ENCODE measurements at places on chromosomes 6 and 20.

DNA sequence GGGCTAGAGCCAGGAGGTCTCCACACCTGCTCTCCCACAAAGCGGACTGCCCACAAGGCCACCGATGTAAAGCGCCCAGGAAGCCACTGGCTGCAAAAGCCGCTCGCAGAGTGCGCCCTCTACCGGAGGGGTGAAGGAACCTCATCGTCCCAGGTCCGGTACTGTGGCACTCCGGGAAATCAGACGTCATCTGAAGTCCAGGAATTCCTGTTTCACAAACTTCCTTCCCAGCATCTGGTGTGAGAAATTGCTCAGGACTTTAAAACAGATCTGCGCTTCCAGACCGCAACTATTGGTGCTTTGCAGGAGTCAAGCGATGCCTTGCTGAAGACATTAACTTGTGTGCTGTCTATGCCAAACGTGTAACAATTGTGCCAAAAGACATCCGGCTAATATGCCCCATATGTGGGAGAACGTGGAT, 115.1 kb upstream of the ARID1B start:
- DNase-seq = peak; percentile 54

DNA sequence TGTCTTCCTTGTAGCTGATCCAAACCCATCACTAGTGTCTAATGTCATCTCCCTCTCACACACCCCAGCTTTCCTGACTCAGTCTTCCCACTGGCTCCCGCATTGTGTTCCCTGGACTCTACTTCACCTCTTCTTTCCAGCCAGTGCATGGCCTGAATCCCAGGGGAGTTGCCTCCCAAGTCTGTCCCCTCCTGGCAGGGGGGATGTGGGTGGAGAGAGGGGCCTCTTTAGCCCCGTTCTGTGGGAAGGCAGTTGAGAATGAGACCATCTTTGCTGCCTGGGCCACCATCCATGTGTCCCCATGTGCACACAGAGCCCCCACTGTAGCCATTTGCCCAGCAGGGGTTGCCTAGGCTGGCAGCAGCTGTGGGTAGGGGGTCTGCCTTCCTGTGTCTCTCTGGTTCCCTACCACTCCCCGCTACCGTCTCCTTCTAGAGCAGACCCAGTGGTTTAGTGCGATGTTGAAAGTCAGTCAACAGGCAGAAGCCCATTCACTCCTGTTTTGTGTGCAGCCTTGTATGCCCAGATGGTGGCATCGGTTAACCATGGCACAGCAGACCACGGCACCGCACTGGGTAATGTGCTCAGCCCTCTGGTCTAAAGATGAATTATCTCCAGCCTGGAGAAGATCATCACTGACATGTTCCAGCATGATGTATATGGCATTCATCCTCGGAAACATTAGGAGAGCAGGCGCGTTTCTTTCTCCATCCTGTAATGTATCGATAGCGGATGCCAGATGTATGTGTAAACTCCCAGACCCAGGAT, 178.8 kb upstream of the SNX9 start:
- DNase-seq = no peak

GRCh38 chr6:90251295-90251992, 45.2 kb downstream of the BACH2 start:
- peak; percentile 9 for DNase-seq

GRCh38 chr6:132693478-132693877, 20.4 kb downstream of the VNN1 start:
- DNase-seq = no peak

DNA sequence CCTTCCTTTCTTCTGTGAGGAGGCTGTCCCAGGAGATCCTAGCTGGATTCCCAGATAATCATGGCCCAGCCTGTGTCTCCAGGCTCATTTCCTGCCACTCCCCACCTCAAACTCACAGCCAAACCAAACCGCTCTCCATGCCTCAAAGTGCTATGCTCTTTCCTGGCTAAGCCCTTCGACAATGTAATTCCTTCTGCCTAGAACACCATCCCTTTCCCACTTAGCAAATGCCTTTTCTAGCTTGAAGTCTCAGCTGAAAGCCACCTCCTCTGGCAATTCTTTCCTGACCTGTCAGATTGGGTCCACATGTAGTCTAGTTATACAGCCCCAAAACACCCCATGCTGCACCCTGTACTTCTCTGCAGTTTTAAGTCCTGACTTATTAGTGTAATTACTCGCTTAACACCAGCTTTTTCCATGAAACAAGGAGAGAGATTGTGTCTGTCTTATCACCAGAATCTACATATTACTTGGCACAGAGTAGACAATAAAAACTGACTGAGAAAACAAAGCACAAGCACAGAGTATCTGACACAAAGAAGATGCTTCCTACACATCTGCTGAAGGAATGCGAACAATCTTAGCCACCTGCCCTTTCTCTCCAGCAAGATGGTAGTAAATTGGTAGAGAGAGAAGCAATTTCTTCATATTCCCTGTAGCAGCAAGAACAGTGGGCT, 5.4 kb downstream of the TRIM26 start:
- DNase-seq = no peak

DNA sequence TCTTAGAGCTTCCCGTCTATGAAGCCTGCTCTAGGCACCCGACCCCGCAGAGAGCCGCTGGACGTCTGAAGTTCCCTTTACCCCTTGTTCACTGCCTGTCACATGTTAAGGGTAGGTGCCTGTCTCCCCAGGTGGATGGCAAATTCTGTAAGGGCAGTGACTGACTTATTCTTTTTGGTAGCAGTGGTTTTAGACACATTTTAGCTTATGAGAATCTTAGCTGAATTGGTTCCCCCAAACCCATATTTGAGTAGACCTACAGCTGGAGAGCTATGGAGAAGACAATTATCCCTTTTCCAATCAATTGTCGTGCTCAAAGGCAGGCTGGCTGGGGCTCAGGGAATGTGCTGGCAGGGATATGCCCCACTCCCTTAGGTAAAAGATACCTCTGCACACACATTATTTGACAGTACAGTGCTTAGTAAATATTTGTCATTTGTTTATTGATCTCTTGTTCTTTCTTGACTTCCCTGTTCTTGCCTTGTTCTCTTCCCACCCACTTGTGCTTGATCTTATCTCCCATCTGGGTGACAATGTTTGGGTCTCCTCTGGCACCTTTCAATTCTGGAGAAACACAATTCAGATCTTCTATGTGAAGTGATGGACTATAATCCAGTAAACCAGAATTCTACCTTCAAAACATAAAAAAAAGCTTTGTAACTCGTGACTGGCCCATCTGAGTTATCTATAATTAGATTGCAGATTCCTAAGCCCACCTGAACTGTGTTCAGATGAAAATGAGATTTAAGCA, 114.3 kb upstream of the SLC2A12 start:
- no peak for DNase-seq

DNA sequence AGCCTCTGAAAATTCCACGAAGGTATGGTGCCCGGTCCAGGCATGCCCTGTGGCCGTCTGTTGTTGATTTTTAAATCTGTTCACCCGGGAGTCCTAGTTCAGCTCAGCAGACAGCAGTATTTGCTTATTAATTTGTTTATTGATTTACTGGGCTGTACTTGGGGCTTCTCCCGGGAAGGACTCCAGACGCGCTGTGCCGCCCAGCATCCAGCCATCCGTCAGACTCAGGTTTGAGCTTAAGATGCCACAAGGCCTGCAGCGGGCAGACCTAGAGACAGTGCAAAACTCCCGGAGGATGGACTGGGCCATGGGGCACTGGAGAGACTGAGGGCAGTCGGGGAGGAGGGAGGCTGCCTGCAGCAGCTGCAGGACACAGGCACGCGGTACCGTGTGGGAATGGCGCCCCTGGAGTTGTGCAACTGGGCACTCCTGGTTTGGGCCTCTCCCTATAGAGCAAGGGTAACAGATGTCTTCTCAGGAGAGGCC, 17.3 kb upstream of the CCDC167 start:
- no peak for DNase-seq

DNA sequence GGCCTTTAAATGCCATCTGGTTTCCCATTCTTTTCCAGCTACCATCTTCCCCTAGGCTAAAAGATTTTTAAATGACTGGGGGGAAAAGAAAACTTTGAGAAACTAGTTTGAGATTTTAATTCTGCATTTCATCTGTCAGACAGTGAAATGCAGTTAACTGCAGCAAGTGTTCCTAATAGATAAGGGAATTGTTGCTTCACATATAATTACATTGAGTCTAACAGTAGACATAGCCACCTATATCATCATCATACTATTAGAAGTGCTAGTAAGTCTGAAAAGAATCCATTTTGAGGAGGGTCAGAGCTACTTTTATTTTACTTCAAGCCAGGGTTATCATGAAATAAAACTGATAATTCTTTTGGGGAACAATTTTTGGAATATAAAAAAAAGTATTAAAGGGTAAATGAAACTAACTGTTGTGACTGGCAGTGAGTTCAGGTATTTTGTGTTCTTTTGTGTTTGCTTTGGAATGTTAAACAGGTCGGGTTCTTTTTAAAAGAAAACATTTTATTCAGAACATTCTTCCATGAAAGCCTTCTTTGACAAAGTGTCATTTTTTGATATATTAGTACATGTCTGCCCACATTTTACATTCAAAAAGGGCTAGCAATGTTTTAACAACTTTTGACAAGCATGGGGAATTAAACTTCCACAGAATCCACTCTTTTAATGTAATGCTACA, 170.1 kb downstream of the HS3ST5 start:
- peak; percentile 79 for DNase-seq

- DNase-seq = no peak
These were observed 53.1 kb downstream of the IL20RA start for GRCh38 chr6:136991646-136992045.

DNA sequence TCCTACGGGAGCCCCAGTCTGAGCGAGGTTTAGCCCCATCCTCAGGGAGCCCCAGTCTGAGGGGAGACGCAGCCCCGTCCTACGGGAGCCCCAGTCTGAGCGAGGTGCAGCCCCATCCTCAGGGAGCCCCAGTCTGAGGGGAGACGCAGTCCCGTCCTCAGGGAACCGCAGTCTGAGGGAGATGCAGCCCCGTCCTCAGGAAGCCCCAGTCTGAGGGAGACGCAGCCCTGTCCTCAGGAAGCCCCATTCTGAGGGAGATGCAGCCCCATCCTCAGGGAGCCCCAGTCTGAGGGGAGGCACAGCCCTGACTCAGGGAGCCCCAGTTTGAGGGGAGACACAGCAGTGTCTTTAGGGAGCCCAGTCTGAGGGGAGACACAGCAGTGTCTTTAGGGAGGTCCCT, 27.9 kb downstream of the VEGFA start:
- no peak for DNase-seq

DNA sequence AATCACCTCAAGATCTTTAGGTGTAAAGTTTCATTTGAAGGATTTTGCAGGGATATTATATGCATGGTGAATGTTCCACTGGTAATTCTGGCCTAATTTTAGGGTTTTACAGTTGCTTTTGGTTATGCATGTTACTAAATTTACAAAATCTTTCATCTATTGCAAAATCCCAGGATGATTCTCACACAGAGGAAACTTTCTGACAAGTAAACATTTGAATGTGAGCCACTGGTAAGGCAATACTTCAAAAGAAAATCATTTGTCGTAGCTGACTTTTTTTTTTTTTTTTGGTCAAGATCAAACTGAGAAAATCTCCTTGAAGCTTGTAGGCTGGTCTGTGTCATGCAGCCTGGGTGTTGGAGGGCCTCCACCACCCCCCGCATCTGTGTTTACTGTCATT, 141.9 kb upstream of the EXOC2 start:
- DNase-seq = no peak

GRCh38 chr6:145723646-145724045, 11.7 kb downstream of the EPM2A start:
- no peak for DNase-seq

- DNase-seq = peak; percentile 44
These were observed 374.1 kb upstream of the MANEA start for GRCh38 chr6:95203153-95203754.

DNA sequence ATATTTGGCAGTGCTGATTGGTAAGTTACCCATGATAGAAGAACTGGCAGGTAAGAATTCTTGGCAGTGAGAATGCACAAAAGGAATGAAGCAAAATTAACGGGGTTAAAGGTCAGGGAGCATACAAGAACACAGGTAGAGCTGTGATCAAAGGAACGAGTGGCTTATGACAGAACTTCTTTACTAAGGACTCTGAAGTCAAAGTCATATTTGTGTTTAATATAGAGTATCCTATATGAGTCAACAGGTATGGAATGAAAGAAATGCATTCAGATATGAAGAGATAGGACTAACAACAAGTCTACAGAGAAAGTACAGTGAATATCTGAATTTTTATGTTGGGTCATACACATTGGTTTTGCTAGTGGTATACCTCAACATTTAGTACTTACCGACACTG, 209.0 kb upstream of the CITED2 start:
- DNase-seq = no peak

GRCh38 chr6:117512056-117512828, 29.8 kb downstream of the DCBLD1 start:
- DNase-seq = no peak

- no peak for DNase-seq
These were observed 431.7 kb downstream of the CDKAL1 start for GRCh38 chr6:20965915-20966314.

DNA sequence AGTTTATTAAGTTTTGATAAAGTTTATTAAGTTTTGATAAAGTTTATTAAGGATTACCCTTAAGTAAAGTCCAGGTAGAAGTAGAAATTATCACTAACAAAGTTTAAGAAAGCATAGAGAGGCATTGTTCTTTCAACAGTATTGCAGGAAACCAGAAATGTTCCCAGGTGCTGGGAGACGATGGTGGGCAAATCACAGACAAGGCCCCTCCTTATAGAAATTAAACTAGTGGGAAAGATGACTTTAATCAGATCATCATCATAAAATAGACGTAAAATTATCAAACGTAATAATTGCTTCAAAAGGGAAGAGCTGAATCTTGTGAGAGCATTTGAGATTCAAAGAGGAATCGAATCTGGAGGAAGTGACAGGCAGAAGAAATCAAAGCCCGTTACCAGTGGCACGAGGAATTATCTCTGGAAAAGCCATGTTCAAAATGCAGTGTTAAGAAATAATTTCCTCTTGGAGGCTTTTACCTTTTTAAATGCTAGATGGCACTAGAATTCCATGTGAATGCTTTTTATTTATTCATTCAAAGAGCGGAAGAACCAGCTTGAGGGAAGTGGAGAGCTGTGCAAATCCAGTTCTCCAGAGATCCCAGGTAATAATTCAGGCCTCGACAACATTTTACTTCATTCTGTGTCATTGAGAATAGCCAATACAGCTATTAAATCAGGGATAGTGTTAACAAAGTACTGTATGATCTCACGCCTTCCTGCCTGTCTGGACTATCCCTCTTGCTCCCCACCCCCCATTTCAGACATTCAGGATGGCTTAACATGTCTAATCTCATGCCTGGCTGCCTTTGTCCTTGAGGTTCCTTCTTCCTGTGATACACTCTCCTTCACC, 1.0 kb upstream of the APMAP start:
- DNase-seq = peak; percentile 24

DNA sequence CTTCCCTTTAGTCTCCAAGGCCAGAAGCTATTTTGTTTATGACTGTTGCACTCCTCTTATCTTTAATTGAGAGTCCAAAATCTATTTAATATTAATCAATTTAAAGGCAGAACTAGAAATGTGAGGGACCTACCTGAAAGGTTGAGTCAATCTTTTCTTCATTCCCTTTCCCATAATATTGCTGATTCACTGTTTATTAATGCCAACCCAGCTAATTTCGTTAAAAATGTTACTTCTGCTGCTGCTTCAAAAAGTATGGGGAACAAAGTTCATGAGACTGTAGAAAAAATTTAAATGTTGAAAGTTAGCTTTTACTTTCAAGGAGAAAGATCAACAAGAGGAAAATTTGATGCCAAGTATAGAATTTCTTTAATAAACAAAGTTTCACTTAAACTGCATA, 365.3 kb downstream of the TENT5A start:
- no peak for DNase-seq
